ENCODE measurements at places on chromosomes 3 and 15.

GRCh38 chr3:143979813-143980212, 8.2 kb downstream of the DIPK2A start:
- no peak for DNase-seq

DNA sequence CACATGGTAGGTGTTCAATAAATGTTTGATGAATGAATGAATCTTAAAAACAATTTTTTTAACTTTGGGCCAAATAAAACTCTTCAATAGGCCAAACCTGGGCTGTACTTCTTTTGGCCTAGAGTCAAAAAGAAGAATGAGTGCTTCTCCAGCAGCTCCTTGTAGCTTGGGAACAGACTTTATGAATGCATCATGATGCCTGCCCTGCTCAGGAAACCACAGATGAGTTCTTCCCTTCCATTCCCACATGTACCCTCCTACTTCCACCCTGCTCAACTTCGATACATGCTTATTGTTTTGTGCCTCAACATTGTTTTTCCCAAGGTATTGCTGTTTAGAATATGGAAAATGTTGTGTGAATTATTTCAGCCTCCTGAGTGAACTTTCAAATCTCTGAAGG, 87.0 kb downstream of the FILIP1L start:
- DNase-seq = no peak

GRCh38 chr15:41304149-41304770, 28.1 kb downstream of the OIP5 start:
- no peak for DNase-seq

DNA sequence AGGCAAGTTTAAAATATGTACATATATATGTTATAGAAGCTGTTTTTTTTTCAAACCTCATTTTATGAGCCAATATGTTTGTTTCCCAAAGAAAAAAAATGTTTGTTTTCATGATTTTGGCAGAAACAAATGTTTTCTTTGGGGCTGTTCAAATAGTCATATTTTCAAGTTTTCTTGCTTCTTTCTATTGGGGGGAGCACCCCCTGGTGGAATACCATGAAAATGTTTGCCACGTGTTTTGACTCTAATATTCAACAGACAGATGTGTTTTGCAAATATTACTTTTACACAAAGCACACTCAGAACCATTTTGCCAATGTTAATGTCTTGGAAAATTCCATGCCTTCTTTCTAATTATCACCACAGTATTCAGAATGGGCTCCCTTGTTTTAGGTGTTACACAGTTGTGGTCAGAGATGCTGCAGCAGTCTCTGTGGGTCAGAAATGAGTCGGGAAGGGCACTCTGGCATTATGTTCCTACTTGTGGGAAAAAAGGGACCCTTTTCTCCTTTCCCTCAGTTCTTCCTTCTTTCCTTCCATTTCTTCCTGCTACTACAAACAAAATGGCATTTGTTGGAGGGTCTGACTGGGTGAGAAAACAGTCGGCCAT, 817.0 kb downstream of the TUSC7 start:
- no peak for DNase-seq

DNA sequence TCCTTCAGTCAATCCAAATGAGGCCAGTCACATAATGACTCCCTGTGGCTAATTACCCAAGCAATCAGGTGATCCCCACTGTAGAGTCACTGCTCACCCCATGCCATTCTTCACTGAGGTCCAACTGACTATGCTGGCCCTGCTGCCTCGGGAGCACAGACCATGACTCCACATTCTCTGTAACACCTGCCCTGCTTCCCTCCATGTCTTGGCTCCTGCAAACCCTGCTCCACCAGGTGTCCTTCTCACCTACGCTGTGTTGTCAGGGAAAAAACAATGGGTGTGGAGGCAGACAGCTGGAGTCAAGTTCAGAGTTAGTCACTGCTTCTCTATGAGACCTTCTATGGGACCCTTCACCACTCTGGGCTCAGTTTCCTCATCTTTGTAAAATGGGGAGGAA, 6.1 kb upstream of the SFMBT1 start:
- no peak for DNase-seq

- DNase-seq = peak; percentile 66
These were observed 17.4 kb downstream of the FYCO1 start for GRCh38 chr3:45978006-45978761.

- no peak for DNase-seq
These were observed 15.6 kb upstream of the CD47 start for GRCh38 chr3:108106449-108106848.

GRCh38 chr3:67044955-67045354, 46.8 kb downstream of the KBTBD8 start:
- no peak for DNase-seq

- no peak for DNase-seq
These were observed 19.2 kb downstream of the EID1 start for GRCh38 chr15:48896869-48897814.

DNA sequence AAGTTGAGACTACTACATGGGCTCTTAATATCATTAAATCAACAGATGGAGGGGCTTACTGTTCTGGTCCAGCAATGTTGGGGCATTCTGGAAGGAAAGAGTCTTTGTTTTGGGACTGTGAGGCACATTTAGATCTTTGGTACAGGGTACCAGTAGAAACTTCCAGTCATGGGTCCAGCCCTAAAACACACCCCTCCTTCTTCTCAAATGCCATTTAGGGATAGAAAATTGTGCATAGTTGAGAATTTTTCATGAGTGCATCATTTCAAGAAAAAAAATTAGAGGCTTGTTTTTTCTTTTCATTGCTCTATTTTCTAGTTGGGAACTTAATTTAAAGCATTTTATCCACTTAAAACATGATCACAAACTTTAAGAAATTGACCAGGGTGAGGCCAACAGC, 4.1 kb upstream of the RTP1 start:
- DNase-seq = no peak

DNA sequence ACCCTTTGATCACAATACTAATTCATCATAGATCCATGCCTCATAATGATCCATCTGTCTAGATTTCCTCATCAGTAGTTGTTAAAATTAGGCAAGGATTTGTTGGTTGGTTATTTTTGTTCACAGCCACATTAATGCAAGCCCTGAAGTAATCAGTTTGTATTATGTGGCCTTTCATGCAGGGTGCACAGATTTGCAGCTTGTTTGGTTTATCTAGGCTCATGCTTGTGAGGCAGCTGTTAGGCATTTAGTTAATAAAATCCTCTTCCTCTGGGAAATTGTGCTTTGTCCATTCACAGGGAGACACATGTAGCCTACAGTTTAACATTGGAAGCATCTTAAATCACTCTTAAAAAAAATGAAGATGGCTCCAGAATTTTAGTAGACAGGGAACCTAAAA, 162.8 kb upstream of the ZNF385D start:
- DNase-seq = no peak

GRCh38 chr15:29711531-29711930, 110.7 kb downstream of the TJP1 start:
- no peak for DNase-seq

- no peak for DNase-seq
These were observed 841.4 kb downstream of the SI start for GRCh38 chr3:164236851-164237250.

- DNase-seq = no peak
These were observed 48.3 kb downstream of the DHX36 start for GRCh38 chr3:154275965-154276364.

DNA sequence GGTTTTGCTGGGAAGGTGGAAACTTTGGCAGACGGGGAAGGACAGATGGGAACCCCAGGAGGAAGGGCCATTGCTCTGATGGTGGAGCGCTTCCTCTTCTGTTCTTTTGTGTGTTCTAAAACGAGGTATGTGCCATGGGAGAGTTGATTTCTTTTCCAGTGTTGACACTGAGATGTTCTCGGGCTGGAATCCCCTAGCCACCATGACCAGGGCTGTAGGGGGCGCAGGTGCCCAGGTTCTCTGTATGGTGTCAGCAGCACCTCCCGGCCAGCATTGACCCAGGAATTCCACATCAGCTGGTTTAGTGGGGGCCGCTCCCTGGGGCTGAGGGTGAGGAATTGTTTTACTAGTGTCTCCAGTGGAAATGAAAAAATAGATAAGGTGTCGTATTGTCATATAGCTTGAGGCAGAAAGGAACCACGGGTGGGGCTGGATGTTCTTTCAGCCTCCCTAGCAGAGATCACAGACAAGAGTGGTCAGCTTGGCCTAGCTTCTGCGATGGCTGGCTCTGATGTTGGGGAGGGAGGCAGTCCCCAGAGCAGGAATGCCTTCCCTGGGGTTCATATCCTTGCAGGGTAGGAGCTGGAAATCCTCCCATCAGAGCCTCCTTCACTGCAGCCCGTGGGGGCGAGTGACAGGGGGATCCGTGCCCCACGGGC, 34.2 kb upstream of the ACAD9 start:
- no peak for DNase-seq

DNA sequence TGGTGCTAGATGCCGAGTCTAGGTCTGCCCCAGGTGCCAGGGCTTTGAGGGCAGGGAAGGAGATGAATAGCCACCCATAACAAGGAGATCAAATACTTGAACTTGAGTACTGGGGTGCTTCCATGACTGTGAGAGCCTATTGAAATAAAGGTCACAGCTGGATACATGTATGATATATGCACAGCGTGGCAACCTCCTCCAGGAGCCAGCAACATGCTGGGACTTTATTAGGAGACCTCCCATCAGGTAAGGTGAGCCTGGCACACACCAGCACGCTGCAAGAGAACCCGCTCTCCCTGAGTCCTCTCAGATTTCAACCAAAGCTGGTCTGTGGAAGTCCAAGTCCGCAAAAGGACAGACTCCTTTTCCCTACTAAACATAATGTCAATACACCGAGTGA, 10.5 kb upstream of the HES1 start:
- DNase-seq = no peak

DNA sequence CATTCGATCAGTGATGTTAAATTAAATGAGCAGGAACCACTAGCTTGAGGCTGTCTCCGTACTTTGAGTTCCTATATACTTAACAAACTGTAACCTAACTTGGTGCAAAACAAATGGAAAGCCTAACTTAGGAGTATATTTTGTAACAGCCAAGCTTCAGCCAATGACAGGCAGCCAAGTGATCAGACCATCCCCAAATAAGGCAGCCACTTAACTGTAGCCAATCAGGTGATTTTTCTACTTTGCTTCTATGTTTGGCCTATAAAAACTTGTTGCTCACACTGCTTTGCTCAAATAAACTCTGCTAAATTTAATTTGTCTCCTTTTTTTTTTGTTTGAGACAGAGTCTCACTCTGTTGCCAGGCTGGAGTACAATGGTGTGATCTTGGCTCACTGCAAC, 19.3 kb upstream of the ZNF770 start:
- no peak for DNase-seq

DNA sequence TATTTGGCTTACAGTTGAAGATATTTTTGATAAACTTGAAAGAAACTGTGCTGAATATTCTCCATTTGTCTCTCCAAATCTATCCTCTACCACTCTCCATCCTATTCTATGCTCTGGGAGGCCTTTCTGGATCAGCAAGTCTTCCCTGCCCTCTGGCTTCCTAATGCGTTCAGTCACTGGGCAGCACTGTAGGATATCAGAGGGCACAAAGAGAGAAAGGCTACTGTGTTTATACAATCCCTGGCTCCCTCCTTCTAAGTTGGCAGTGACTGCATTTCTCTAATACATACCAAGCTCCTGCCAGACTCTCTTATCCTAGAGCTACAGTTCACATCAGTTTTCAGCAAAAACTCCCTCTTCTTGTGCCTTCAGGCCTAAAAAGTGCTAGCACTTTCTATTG, 102.1 kb upstream of the FHIT start:
- no peak for DNase-seq

- no peak for DNase-seq
These were observed 63.1 kb downstream of the SLC12A8 start for GRCh38 chr3:125149462-125149861.

GRCh38 chr15:51226576-51227210, 111.7 kb downstream of the CYP19A1 start:
- DNase-seq = no peak

- no peak for DNase-seq
These were observed 133.3 kb downstream of the MYLK start for GRCh38 chr3:123750659-123751420.

GRCh38 chr3:4956738-4957137, 22.5 kb upstream of the BHLHE40 start:
- DNase-seq = no peak

GRCh38 chr3:155217591-155217990, 75.9 kb downstream of the STRIT1 start:
- DNase-seq = no peak

DNA sequence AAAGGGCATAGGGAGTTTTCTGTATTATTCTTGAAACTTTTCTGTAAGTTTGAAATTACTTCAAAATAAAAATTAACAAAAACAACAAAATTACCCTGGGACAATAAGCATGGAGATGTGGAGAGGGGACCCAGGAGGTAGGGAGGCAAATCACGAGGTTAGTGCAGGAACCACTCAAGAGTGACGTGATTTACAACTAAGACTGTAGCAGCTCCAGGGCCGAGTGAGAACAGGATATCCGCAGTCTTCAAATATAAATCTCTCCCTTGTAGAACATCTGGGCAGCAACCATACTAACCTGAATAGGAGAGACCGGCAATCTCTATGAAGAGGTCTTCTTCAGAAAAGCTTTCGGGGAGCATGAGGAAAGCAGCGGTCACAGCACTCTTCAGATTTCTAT, 17.3 kb downstream of the TAMM41 start:
- DNase-seq = no peak

GRCh38 chr3:10928961-10929471, 63.5 kb upstream of the SLC6A1 start:
- no peak for DNase-seq

GRCh38 chr15:47618241-47618640, 99.1 kb upstream of the SEMA6D start:
- DNase-seq = no peak

DNA sequence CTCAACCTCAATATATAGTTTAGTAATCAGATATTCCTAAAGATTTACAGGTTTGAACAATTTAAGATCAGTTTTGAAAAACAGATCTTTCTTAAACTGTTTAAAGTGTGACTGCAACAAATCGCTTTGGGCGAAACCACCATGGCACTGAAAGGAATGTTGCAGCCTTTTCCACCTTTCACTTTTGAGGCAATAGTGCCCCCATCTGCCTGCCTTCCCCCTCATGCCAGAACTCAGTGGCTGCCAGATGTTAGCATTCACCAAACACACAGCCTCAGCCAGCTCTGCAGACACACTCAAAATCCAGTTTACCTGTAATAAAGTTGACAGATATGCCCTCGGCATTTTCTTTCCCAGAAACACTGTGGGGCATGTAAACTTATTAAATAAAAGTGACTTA, 3.3 kb downstream of the LYSMD4 start:
- no peak for DNase-seq

DNA sequence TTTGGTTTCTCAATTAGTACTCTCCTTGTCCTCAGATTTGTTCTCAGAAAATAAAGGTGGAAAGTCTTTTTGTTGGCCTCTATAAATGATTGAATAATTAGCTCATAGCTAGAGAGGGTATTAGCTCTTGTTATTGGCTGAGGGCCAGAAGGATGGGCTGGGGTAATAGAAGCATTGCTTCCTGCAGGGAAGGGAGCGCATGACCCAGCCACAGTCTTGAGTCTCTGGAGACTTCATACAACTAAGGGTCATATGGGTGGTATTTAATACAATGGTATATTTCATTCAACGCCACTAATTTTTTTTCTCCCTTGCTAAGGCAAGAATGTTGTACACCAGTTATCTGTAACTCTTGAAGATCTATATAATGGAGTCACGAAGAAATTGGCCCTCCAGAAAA, 8.4 kb downstream of the DNAJA4 start:
- DNase-seq = no peak

- DNase-seq = no peak
These were observed 52.3 kb upstream of the PRR20G start for GRCh38 chr3:127339928-127340861.
